ENCODE measurements at places on chromosomes 6 and 20.

DNA sequence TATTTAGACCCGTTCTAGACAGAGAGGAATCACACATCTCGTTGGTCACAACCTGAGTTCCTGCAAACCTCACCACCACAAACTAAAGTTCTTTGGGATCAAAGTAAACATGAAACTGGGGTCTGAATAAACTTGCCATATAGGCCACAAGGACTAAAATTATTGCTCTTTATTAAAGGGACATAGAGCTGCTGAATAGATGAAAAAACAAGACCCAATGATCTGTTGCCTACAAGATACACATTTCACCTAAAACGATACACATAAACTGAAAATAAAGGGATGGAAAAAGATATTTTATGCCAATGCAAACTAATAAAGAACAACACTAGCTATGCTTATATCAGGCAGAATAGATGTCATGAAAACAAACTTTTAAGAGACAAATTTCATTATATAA, 623.0 kb downstream of the TBC1D32 start:
- no peak for DNase-seq

DNA sequence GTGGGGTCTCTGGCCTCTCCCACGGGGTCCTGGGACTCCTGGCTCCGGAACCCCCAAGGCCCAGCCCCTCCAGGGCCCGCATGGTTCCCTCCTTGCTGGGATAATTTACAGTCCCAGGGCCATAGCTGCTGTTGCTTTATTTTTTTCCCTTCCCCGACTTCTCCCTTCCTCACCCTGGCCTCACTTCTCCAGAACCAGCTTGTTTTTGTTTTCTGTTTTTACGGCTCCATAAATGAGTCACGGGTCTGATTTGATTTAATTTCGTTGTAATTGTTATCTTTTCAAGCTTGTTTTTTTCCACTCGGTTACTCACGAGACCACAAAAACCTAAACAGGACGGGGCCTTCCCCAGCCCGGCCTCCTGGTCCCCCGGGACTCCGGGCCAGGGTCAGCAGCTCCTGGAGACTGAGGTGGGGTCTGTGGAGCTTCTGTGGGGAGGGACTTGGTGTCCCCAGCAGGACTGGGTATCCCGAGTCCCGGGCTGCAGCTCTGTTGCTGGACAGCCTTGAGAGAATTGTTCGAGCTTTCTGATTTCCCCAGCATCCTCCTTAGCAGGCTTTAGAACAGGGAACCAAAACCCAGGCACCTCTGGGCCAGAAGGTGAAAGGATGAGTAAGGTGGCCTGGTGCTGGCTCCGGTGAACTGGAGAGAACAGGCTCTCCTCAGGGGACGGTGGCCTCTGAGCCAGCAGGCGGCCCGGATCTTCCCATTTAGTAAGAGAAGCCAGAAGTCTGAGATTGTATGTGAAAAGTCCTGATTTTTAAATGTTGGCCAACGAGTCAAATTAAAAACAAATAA, 94.9 kb downstream of the CEBPB start:
- DNase-seq, result peak; percentile 67

GRCh38 chr6:10350720-10351119, 64.2 kb downstream of the TFAP2A start:
- no peak for DNase-seq

DNA sequence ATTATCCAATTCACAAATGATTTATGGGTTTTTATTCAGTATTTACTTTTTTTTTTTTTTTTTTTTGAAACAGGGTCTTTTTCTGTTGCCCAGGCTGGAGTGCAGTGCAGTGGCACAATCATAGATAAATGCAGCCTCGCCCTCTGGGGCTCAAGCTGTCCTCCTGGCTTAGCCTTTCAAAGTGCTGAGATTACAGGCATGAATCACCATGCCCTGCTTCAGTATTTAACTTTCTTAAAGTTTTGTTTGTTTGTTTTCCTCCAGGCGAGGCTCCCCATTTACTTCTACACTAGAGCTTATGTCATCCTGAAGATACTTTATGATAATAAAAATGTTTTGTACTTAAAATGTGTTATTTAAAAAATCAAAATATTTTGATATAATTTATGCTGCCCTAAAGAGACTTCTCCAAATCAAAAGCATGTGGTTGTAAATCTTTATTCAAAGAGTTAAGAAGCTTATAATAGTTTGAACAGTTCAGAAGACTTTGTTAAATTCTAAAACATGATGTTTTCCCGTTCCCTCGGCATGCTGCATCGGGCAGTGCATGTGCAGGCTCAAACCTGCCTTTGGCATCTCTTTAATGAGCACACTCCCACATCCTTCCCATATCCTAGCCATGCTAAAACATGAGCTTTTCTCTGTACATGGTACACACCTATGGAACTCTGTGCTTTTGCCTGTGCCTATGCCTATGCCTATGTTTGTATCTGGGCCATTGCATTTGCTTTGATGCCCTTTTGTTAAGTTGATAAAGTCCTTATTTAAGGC, 11.0 kb downstream of the SMPDL3A start:
- DNase-seq, result no peak

DNA sequence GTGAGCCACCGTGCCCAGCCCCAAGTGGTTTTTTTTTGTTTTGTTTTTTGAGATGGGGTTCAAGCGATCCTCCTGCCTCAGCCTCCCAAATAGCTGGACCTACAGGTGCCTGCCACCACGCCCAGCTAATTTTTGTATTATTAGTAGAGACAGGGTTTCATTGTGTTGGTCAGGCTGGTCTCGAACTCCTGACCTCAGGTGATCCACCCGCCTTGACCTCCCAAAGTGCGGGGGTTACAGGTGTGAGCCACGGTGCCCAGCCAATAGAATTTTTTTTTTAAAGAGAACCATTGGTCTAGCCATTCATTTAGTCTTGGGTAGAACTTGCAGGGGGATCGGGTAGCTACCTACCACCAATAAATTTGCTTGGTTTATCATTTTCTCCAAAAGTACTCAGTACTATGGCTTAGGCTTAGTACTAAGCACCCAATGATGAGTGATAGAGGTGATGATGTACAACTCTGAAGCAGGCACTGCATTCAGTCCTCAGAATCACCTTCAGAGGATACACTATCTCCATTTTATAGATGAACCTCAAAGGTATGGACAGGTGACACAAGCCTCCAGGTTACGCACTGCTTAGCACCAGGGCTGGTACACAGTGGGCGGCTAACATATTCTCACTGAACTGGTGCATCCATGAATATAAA, 12.9 kb upstream of the C20orf203 start:
- DNase-seq, result no peak

- DNase-seq, result no peak
Observed at GRCh38 chr6:149130508-149130907, 187.0 kb upstream of the TAB2 start.

DNA sequence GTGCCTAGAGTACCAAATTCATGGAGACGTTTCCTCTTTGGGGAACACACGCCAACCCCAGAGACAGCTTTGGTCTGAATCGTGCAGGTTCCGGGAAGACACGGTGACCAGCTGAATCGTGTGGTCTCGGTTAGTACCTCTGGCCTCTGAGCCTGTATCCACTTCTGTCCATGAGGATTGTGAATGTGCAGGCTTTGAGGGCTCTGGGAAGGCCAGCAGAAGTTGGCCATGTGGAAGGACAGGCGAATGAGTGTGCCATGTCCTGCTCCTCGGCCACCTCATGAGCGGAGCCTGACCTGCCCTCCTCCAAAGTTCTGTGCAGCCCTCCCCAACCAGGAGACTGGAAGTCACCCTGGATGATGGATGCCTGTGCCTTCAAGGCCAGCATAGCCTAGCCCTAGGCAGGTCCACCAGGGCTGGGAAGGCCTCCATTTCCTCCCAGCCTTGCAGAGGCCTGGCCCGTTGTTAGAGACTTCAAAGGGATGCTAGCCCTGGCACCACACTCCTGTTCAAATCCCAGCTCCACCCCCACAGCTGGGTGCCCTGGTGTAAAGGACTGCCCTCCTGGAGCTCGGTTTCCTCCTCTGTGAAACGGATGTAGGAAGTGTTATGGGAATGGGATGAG, 1.7 kb upstream of the TMEM74B start:
- no peak for DNase-seq

DNA sequence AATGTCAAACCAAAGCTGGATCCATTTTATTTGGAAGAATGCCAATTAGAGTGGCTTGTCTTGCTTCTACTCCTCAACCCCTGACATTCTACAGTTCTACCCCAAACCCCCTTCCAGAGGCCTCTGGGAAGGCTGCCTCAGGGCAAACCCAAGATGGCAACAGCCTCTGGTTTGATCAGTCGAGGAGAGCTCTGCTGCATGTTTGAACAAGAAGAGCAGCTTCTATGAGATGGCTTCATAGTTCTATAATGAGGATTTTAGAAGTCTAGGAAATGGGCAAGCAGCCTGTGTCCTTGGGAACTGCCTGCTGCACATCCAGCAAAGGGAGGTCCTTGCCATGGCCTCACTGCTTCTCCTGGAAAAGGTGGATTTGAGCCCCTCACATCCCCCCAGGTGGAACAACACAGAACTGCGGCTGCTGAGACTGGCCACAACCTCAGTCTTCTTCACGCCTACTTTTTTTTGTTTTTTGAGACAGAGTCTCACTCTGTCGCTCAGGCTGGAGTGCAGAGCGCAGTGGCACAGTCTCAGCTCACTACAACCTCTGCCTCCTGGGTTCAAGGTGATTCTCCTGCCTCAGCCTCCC, 37.9 kb downstream of the ZC3H12D start:
- no peak for DNase-seq

GRCh38 chr6:111972745-111973117, 81.2 kb upstream of the CCN6 start:
- no peak for DNase-seq

DNA sequence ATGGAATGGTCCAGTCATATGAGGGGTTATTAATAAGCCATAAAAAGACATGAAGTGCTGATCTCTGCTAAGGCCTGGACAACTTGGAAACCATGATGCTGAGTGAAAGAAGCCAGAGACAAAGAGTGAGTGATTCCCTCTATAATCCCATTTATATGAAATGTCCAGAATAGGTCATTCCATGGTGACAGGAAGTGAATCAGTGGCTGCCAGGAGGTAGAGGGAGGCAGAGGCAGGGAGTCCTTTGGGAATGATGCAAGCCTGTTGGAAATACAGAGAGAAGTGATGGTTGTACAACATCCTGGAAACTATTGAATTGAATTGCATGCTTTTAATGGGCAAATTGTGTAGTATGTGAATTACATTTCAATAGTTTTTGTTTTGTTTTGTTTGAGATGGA, 26.4 kb downstream of the ANKRD60 start:
- peak; percentile 69 for DNase-seq

GRCh38 chr20:23419995-23420901, 1.0 kb downstream of the NAPB start:
- peak; percentile 84 for DNase-seq

DNA sequence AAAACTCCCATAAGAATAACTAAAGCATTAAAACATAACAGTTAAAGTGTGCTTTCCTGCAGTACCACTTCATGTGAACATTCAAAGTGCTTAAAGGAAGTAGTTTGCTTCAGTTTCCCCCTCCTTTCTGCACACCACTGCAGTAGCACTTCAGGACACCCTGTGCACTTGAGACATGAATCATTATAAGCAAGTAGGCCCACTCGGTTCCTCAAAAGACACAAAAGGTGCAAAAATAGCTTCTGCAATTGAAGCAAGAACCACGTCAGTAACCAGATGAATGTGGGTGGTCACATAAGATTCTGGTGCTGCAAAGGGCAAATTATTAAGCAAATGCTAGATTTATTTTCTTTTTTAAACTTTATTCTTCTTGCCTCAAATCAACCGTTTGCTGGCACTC, 160.6 kb downstream of the HIVEP2 start:
- DNase-seq, result no peak

DNA sequence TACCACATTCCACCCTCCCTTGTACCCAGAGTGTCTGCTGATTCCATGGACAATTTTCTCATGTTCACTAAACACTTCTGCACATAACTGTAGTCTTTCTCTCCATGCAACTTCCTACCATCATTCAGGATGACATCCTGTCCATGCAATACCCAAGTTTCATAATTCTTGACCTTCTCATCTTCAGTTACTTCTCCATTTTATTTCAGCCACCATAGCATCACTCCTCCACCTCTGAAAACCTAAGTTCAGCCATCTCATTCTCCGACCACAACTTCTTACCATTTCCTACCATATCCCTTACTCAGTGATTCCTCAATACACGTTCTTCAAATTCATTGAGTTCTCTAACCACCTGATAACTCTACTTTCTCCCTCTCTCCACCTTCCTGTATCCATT, 216.5 kb upstream of the TENT5A start:
- no peak for DNase-seq

DNA sequence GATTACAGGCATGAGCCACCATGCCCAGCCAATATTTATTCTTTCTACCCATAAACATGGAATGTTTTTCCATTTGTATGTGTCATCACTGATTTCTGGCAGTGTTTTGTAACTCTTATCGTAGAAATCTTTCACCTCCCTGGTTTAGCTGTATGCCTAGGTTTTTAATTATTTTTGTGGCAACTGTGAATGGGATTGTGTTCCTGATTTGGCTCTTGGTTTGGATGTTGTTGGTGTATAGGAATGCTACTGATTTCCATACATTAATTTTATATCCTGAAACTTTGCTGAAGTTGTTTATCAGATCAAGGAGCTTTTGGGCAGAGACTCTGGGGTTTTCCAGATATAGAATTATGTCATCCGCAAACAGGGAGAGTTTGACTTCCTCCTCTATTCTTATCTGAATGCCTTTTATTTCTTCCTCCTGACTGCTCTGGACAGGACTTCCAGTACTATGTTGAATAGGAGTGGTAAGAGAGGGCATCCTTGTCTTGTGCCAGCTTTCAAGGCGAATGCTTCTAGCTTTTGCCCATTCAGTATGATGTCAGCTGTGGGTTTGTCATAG, 198.6 kb downstream of the ZDHHC14 start:
- DNase-seq, result no peak

DNA sequence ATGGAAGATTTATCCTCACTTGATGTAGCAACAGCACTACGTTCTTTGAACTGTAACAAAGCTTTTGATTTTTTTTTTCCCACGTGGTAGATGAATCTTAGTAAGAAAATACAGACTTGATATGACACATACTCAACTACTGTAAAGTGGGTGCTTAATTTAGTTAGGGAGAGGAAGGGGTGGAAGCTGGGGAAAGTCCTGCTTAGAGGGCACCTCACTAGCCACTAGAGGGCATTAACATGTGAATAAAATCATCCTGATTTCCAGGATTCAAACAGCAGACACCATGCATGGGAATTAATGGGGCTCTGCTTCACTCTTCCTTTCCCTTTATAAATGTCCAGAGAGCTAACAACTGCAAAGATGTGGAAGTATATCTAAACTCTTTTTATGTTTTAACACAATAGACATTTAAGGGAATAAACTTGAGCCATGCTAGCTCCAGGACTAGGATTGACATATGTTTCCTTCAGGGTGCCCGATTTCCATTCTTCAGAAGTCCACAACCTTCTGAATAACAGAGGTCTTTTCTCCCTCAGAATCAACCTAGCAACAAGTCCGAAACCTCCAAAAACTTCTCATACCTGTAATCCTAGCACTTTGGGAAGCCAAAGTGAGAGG, 250.1 kb downstream of the ATXN1 start:
- peak; percentile 65 for DNase-seq

All from fibroblast of skin of back (primary cell).